Colonic mucosa (tissue), 4 donors: ENCODE measurements at places on chromosomes 6 and 20.

GRCh38 chr6:132236744-132237143 lies 164.5 kb downstream of the MOXD1 start:
- no peaks in the 10 kb centered on the region for H3K36me3 ChIP-seq
- no peaks in the 10 kb centered on the region for H3K27me3 ChIP-seq
- DNase-seq, result no peak
- H3K4me1 ChIP-seq, result no peaks in the 10 kb centered on the region

DNA sequence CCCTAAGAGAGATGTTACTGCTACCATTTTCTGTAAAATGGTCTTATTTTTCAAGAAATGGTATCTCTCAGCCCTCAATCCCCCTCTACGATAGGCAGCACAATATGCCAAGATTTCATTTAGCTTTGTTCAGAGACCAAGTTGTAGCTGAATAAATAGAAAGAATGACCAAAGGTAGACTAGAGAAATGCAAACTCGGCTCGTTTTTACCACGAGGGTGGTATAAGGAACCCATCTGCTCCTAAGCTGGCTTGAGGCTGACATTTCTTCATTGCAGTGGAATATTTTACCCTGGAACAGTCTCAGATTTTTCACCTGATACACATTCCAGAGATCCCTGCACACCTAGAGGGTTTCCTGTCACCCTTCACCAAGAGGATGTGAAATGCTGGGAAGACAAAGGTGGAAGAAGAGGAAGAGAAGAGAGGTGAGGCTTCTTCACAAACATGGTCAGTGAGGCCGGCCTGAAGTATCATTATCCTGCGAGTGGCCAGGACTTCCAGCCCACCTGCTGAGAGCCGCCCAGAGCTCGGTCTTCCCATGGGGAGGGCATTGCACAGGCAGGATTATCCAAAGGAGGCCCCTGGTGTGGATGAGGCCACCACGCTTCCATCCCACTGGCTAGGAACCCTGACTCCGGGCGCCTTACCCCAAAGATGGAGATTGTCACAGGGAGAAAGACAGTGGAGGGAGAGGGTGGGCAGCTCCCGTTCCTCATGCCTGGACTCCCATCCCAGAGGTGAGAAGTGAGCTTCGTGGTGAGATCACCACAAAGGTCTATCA lies 57.1 kb upstream of the AFDN start:
- H3K36me3 ChIP-seq, result no peaks in the 10 kb centered on the region
- H3K27me3 ChIP-seq, result no peaks in the 10 kb centered on the region
- DNase-seq, result no peak
- H3K27ac ChIP-seq, result no peak overlapping the region
- no peak overlapping the region for H3K4me3 ChIP-seq

GRCh38 chr20:56195946-56196345 lies 52.6 kb upstream of the MC3R start:
- H3K4me1 ChIP-seq, result no peaks in the 10 kb centered on the region
- H3K4me3 ChIP-seq, result no peak overlapping the region
- no peak overlapping the region for H3K27ac ChIP-seq
- no peaks in the 10 kb centered on the region for H3K36me3 ChIP-seq
- H3K27me3 ChIP-seq, result no peaks in the 10 kb centered on the region

DNA sequence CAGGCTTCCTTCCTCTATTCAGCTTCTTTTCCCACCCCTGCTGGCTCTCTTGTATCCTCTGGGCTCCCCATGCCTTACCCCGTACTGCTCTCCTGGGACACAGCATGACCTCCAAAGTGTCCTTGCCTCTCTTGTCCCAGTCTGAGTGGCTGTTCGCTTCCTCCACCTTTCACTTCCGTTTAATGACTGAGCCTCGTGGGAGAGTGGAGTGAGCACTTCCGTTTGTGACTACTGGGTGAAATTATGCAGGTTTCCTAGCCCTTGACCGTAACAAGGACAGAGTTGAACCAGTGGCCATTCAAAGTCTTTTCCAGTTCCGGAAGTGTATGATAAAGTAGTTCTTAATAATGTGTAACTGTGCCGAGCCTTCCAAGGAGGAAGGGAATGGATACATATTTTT lies 109.2 kb downstream of the ARID1B start:
- no peaks in the 10 kb centered on the region for H3K36me3 ChIP-seq
- no peak for DNase-seq
- no peak overlapping the region for H3K27ac ChIP-seq
- no peak overlapping the region for H3K4me3 ChIP-seq
- peaks cover 3% of the 10 kb centered on the region for H3K4me1 ChIP-seq
- H3K27me3 ChIP-seq, result no peaks in the 10 kb centered on the region

DNA sequence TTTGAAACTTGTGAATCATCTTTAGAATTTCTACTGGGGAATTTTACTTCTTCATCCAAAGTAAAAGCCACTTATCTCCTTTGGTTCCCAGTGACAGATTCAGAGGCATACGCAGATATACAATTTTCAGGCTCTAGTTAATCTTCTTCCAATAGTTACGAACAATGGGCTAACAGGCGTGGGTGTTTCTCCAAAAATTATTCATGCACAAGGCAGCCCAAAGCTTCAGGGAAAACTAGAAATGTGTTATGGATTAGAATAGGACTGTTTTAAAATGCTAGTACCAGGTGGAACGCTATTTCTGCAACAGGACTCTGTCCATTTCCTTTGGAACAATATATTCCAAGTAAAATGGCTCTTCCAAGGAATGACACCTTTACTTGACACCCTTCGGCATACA lies 102.2 kb downstream of the ZNF217 start:
- no peaks in the 10 kb centered on the region for H3K27me3 ChIP-seq
- DNase-seq, result no peak
- no peak overlapping the region for H3K4me3 ChIP-seq
- no peaks in the 10 kb centered on the region for H3K36me3 ChIP-seq
- H3K27ac ChIP-seq, result no peak overlapping the region
- no peaks in the 10 kb centered on the region for H3K4me1 ChIP-seq
